ENCODE measurements at places on chromosomes 13 and 19.

DNA sequence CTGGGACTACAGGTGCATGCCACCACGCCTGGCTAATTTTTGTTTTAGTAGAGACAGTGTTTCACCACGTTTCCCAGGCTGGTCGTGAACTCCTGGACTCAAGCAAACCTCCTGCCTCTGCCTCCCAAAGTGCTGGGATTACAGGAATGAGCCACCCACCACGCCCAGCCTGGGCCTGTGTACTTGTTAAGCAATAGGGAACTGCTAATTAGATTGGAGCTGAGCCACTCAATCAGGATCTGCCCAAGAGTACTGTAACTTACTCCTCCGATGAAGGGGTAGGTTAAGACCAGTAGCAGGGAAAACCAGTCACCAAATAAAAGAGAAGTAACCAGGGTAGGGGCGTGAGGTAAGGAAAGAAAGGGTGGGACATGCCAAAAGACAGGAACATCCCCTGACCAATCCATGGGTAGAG, 2.3 kb downstream of the DDX39A start:
- DNase-seq: no peak

- no peak for DNase-seq
Observed at GRCh38 chr13:45280011-45280410, 61.0 kb downstream of the TPT1 start.

DNA sequence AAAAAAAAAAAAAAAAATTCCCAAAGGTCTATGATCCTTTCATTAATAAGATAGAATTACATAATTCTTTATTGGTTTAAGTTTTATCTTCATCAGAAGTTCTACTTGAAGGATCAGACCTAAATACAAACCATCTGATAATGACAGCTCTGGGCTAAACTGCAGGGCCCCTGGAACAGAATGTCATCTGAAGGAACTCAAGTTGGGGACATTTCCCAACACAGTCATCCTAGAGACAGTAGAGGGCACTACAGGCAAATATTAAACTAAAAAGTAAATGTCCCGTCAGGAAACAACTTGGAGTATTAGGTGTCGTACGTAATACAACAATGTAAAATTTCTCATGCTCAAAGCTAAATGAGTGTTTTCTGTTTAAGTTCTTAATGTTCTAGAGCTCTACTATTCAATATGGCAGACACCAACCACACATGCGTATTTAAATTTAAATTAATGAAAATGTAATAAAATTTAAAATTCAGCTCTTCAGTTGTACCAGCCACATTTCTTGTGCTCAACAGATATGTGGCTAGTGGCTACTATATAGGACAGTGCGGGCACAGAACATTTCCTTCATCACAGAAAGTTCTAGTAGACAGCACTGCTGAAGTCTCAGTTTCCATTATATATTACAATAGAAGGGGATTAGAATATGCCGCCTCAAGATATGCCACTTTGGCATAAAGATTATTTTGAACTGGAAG, 21.8 kb upstream of the NAXD start:
- peak; percentile 19 for DNase-seq

DNA sequence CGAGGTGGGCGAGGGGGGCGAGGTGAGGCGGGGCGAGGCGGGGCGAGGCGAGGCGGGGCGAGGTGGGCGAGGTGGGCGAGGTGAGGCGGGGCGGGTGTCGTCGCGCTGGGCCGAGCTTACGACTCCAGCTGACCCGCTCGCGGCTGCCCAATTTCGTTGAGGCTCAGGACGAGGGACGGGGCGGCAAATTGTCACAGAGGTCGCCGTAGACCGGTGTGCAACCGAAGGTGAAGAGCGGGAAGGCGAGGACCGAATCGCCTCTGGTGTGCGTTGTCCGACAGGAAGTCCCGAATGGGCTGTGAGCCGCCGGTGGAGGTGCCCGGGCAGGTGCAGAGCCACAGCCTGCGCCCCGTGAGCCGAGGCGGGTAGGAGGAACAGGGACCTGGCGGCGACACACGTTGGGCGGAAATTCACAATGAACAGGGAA, at the start of gene LACC1:
LACC1 (plus strand) TSS at position 150 of the 427 bp plus-strand sequence. CDS start 1,082 bp downstream, outside the sequence.
- DNase-seq: no peak

DNA sequence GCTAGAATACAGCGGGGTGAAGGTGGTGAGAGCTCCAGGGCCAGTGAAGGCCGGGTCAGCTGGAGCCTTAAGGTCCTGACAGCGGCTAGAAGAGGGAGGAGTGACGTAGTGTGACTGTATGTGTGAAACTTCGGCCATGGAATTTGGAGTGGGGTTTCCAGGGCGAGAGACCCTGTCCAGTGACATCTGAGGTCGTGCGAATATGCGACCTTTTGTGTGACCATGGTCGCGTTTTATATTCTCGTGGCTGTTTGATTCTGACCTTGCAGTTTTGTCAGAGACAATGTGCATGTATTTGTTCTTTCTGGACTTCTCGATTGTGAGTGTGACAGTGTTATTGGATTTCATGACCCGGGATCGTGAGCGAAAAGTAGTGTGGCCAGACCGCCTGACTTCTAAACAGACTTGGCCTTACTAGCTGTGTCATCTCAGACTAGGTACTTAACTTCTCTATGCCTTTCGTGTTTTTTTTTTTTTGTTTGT, 405 bp upstream of the ZNF569 start:
- no peak for DNase-seq

- no peak for DNase-seq
Observed at GRCh38 chr19:4537953-4538600, 1.8 kb downstream of the LRG1 start.

DNA sequence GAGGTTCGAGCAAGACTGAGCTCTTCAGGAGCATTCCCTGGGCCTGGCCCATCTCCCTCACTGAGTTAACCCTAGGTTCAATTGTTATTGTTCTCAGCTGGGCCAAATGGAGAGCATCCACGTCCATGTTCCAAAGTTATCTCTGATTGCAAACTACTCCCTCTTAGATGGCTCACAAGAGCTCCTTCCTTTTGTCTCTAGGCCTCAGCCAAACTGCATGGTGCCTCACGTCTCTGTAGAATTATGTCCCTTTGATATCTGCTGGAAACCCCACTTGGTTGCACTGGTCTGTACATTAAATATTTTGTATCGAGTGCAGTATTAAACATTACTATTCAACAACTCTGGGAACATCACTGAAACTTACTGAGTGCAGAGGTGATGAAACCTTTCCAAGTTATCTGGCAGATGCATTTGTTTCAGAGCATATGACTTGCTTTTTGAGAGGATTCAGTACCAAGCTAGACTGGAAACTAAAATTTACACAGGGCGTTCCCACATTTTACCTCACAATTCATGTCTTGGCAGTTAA, 38.1 kb downstream of the DOCK9 start:
- DNase-seq: no peak

DNA sequence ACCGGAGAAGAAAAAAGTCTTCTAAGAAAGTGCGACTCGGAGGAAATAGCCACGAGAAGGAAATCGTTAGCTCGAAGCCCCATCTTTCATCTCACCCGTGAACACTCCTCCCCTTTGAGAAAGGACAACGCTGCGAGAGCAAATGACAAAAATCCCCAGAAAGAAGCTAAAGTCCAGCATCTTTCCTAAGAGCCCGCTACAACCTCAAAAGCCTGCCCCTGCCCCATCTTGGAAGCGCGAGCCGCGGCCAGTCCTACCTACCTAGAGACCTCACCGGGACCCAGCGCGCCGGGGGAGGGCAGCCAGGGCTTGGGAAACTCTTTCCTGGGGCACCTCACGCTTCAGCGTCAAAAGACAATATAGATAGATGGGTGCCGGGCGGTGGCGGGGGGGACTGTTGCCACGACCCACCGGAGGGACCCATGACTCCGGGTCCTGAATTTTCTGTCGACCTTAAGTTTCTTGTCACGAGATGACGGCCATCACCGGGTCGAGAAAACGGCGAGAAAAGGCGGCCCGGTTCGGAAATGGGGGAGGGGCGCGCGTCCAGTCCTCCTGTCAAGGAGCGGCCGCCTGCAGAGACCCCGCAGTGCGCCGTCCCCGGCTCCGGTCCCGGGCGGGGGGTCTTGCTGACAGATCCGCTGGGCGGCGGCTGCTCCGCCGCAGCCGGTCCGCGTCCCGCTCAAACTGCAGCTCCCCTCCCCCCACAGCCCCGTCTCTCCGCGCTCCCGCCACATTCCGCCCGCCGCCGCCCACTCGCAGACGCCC, 65.9 kb downstream of the KCNRG start:
- DNase-seq: no peak

DNA sequence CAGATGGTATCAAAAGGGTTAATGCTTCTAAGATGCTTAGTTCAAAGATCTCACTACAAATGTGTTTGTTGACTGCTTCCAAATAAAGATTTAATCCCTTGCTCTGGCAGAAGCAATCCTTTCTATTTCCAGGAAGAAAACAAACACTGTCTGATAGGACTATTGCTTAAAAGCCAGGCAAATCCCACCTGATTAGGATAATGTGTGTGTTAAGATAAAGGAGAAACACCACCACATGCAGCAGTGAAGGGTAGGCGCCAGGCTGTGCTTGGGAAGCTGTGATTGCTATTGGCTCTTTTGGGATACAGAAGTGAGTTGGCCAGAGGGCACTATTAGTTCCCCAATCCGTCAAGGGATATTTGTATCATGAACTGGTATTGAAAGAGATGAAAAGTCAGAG, 62.8 kb upstream of the LRCH1 start:
- no peak for DNase-seq

GRCh38 chr13:23320926-23321534, 112.5 kb downstream of the SACS start:
- no peak for DNase-seq

DNA sequence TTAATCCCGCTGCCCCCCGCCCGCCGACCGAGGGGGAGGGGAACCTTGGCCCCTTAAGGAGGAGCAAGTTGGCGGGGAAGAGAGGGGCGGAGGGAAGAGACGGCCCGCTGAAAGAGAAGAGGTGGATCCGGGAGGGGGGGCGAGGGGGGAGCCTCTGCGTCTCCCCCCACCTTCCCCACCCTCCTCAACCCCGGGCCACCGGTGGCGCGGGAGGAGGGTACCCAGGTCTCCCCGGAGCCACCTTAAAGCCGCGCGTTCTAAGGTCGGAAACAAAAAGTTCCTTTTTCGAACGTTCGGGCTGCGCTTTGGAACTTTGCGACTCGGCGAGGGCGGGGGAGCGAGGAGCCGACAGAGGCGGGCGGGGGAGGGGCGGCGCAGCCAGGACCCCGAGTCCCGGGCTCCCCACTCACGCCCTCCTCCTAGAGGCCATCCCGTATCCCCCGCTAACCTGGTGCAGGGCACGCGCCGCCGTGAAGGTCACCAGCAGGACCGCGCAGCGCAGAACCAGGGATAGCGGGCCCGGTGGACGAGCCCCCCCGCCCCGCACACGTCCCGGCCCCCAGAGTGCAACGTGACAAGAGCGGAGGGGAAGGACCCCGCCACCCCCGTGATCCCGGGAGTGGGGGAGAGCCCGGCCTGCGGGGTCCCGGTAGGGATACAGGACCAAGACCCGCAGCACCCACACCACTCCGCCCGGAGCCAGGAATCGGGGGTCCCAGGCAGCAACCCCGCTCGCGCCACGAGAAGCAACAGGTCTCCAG, 659 bp downstream of the ERF start:
- DNase-seq: no peak

DNA sequence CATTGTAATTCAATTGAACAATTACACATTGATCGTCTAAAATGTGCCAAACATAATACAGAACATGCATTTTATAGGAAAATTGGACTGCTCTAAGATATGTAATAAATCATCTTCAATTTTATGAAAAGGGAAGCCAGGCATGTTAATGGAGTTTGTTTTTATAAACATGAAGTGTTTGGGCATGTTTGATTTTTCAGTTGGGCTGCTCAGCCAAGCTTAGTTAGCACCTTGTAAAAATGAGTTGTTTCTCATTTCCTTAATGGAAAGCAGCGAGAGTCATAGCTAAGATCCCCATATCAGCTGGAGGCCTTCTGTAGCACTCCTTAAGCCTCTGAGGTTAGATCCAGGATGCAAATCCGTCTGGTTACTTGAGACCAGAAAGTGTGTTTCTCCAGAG, 422.3 kb downstream of the SPRY2 start:
- no peak for DNase-seq

DNA sequence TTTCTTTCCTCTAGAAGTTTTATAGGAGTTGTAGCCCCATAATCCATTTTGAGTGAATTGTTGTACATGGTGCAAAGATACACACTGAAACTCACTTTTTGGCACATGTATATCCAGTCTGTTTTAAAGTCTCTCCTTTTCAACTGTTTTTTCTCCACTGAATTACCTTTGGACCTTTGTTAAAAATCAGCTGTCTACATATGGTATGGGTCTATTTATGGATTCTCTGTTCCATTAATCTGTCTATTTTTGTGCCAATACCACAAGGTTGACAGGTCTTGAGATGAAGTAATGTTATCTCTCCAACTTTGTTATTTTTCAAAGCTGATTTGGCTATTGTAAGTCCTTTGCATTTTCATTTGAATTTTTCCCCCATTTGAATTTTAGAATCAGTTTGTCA, 4.7 kb downstream of the HNRNPA1L2 start:
- no peak for DNase-seq

DNA sequence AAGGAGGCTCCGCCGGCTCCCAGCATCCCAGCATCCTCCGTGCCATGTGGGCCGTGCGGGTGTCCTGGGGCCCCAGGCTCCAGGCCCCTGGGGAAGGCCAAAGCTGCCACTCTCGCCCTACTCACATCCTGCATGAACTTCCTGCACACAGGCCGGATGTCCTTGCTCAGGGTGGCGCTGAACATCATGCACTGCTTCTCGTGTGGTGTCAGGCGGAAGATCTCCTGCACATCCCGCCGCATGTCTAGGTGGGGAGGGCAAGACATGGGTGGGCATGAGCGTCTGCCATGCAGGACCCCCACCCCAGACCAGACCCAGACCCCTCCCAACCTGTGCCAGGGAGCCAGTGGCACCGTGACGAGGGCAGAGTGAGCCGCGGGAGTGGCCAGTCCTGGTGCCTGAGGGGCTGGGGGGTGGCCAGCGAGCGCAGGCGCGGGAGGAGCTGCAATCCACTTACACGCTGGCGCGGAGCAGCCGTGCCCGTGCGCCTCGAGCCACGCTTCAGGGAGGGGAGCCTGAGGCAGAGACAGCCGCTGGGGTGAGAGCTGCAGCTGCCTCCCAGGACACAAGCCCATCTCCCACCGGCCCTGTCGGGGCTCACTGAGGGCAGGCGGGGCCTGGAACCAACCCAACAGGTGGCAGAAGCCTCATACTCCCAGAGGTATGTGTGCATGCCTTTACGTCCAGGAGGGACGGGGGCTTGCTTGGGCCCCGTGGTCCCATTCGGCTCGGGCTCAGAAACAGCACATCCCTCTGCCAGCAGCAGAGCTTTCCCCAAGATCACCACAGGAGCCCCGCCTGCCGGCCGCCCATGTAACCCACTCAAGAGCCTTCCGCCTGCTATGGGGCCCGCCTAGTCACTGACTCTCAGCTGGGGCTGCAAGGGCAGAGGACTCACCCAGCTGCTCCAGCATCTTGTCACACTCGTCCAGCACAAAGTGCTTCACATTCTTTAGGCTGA, 8.8 kb downstream of the DDX39A start:
- DNase-seq: no peak

- DNase-seq: no peak
Observed at GRCh38 chr19:29297381-29297780, 84.4 kb upstream of the UQCRFS1 start.

GRCh38 chr13:99688776-99689175, 187.5 kb downstream of the TM9SF2 start:
- DNase-seq: no peak

DNA sequence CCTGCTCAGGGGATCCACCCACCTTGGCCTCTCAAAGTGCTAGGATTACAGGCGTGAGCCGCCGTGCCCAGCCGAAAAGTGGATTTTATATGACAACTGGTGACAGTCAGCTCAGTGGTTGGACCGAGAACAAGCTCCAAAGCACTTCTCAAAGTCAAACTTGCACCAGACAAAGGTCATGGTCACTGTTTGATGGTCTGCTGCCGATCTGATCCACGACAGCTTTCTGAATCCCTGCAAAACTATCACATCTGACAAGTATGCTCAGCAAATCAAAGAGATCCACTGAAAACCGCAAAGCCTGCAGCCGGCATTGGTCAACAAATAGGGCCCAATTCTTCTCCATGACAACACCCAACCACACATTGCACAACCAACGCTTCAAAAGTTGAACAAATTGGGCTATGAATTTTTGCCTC, 21.6 kb upstream of the NAA16 start:
- no peak for DNase-seq

All from fibroblast of skin of left quadriceps (primary cell).